ENCODE measurements at places on chromosomes 16 and 17.

GRCh38 chr16:2585651-2586081 is 47.8 kb downstream of the PDPK1 start:
- no peak for DNase-seq

DNA sequence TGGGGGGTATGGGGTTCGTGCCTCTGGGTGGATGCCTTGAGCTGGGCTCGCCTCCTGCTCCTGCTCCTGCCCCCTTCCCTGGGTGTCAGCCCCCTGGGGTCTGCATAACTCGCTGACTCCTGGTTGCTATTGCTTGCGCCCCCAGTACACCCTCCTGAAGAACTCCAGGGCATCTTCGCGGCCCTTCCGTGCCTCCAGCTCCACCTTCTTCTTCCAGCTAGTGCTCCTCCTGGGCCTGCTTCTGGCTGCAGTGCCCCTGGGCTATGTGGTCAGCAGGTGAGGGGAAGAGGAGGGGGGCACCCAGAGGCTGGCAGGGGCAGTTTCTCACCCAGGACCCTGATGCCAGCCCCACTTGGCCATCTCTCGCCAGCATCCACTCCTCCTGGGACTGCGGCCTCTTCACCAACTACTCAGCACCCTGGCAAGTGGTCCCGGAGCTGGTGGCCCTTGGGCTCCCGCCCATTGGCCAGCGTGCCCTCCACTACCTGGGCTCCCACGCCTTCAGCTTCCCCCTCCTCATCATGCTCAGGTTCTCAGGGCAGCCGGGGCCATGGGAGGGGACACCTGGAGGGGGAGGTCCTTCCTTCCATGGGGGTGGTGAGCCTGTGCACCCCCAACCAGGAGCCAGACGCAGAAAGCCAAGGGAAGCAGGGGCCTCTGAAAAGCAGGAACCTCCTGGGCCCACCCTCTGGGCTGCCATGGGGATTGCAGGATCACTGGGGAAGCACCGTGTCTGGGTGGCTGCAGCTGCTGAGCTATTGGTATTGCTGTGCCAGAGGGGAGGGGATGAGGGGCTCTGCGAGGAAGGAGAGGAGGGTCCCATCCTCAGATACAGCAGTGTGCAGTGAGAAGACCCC is 7.8 kb upstream of the C17orf99 start:
- no peak for DNase-seq

DNA sequence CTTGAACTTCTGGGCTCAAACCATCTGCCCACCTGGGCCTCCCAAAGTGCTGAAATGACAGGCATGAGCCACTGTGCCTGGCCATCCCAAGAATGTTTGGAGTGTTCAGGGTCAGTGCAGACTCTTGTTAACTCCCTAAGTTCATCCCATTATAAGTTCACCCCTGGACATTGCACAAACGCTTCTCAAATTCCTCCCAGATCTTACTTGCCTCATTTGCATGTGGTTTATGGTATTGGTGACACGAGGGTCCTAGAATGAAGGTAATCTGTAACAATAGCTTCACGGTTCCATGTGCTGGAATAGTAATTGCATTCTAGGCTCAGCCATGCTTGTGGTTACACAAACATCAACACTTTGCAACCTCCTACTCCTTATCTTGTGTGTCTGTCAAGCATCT is 5.0 kb upstream of the CCDC42 start:
- no peak for DNase-seq

- no peak for DNase-seq
Observed at GRCh38 chr16:85638695-85639409, 25.7 kb downstream of the GSE1 start.

- no peak for DNase-seq
Observed at GRCh38 chr16:25063102-25063501, 47.9 kb upstream of the ARHGAP17 start.

GRCh38 chr17:82751171-82751570 is 694 bp upstream of the TBCD start:
- DNase-seq = no peak

- no peak for DNase-seq
Observed at GRCh38 chr16:26456074-26456473, 610.7 kb upstream of the C16orf82 start.

DNA sequence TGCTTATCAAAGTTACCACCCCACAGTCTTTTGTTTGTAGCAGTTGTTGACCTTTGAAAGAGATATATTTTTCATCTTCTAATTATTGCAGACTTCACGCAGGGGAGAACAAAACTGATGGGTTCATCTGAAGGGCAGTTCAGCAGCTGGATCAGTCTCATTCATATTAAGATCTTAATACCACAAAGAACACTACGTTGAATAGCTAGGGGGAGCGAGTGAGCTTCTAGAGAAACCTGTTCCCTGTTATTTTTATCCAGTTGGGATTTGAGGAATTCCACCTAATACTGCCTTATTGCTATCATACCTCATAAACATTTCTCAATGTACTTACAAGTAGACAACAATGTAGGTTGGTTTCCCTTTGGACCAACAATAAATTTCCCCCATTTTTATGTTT is 306.1 kb upstream of the KIF2B start:
- no peak for DNase-seq

DNA sequence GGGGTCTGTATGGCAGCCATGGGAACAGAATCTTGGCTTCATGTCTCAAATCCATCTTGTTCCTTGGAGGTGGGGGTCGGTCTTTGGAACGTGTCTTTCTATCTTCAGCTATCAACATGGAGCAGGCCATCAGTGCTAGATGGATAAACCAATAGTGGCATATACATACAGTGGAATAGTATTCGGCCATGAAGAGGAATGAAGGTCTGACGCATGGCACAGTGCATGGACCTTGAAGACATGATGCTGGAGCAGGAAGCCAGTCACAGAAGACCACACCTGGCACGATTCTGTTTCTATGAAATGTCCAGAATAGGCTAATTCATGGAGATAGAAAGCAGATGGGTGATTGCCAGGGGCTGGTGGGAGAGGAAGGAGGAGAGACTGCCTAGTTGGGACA is 7.8 kb downstream of the KCNG4 start:
- DNase-seq = no peak

DNA sequence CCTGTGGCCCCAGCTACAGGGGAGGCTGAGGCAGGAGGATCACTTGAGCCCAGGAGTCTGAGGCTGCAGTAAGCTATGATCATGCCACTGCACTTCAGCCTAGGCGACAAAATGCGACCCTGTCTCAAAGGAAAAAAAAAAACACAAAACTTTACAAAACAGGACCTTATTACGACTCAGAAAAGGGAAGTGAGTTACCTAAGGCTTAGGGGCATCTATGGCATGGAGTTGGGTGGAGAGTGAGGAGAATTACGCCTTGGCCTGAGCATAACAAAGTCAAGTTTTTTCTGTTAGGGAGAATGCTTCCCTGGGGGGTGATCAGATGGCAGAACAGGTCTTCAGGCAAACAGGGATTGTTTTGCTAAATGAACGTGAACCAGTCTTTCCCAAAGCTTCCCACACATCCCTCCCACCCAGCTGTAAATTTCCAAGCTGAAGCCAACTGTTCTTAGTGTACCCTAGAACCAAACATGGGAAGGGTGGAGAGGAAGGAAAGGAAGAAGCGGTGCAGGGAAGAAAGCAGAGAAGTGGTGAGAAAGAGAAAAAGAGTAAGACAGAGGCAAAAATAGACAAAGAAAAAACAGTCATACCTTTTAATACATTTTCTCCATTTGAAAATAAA is 24.6 kb upstream of the TNRC6C start:
- no peak for DNase-seq
